ENCODE measurements at places on chromosomes 11 and 22.

DNA sequence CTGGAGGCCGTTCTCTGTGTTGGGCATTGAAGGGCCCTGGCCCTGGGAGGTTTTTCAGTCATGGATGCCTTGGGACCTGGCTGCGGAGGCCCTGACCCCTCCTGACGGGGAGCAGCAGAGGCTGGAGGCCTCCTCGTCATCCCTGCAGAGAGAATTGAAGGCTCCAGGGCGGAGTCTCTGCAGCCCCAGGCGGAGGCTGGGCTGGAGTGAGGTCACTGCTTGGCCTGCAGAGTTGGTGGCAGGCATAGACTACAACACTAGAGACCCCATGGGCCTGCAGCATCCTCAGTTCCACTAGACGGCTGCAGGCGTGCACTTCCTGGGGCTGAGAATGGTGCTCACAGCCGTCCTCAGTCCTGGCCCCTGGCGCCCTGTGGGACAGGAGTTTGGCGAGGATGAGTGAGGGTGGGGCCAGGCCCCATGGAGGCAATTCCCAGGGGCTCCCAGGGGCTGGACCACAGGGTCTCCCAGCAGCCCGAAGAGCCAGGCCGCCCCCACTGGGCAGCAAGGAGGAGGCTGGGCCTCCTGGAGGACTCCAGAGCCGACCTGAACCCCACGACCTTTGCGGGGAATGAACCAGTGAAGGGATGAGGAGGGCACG lies 1194.9 kb downstream of the BRD1 start:
- DNase-seq, result no peak

DNA sequence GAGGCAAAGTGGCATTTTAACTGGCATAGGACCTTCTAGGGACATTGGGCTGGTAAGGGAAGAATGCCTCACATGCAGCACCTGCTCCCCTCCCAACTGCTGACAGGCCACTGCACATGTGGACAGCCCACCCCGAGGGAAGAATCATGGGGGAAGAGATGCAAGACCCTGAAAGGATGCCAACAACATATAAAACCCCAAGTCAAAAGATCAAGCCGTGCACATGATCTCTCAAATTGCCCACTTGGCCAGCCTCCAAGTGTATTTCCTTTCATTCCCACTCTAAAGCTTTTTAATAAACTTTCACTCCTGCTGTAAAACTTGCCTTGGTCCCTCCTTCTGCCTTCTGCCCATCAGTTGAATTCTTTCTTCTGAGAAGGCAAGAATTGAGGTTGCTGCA lies 947.8 kb upstream of the CCDC90B start:
- DNase-seq, result no peak

GRCh38 chr11:68977781-68978625 lies 2.8 kb downstream of the MRGPRD start:
- peak; percentile 30 for DNase-seq

DNA sequence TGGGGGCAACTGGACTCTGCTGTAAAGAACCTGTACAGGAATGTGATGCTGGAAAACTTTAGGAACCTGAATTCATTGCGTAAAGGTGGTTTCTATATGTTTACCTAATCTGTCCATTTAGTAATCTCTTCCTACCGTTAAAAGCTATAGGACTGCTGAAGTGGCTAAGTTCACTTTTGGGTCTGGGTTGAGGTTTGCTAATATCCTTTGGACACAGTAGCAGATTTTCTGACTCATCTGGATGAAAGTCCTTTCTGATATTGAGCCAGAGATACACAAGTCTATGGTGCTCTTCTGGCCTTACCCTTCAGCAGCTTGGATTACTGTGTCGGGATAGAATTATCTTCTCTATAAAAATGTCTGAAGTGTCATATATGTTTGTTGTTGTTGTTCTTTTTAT lies 16.9 kb downstream of the ZNF215 start:
- no peak for DNase-seq

- no peak for DNase-seq
These were observed 25.7 kb upstream of the CDC42EP2 start for GRCh38 chr11:65288706-65289536.

DNA sequence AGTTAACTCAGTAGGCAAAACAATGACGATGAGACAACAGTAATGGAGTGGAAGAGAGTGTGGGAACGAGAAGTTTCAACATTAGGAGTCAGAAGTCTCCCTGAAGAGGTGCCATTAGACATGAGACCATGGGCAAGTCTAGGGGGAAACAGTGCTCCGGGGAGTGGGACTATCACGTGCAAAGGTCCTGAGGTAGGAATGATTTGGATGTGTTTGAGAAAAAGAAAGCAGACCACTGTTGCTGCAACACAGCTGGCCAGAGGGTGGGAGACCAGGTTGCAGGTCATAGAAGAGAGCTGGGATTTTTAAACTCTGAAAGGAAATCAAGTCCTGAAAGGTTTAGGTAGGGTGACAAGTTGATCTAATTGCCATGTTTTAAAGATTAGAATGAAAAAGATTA lies 63.0 kb downstream of the NAV2 start:
- no peak for DNase-seq

DNA sequence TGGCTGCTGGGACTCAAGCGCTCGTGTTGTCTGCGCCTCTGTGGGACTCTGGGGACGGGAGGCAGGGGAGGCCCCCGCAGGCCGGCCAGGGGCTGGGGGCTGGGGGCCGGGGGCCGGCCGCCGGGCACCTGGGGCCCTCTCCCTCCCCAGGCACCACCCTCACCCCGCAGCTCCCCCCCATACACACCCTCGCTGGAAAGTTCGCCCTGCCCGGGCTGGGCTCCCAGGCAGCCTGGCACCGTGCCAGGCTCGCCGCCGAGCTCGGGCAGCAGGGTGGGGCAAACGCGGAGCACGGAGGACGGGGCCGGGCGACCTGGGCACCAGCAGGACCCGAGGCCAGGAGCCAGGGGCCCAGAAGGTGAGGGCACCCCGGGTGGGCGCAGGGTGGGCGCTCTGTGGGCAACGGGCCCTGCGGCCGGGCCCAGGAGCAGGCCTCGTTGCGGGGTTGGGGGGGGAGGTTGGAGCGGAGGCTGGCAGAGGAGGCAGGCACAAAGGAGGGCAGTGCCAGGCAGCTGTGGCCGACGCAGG lies 76.7 kb upstream of the WNT7B start:
- DNase-seq, result peak; percentile 83

- no peak for DNase-seq
These were observed 762 bp upstream of the CCDC134 start for GRCh38 chr22:41799486-41800347.

- DNase-seq, result no peak
These were observed 3.3 kb upstream of the TRABD start for GRCh38 chr22:50182176-50183081.

GRCh38 chr11:70493891-70494290 lies 95.6 kb downstream of the CTTN start:
- no peak for DNase-seq

DNA sequence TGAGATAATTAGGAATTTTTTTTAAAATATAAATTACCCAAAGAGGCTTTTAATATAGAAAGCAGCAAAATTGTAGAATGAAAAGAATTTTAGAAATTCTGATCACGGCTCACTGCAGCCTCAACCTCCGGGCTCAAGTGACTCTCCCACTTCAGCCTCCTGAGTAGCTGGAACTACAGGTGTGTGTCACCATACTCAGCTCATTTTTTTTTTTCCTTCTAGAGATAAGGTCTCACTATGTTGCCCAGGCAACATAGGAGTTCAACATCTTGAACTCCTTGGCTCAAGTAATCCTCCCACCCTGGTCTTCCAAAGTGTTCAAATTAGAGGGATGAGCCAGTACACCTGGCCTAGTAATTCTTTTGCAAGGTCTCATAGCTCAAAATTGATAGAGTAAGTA lies 76.7 kb downstream of the ATG16L2 start:
- no peak for DNase-seq

- DNase-seq, result no peak
These were observed 5.1 kb upstream of the CARNS1 start for GRCh38 chr11:67410369-67410831.

DNA sequence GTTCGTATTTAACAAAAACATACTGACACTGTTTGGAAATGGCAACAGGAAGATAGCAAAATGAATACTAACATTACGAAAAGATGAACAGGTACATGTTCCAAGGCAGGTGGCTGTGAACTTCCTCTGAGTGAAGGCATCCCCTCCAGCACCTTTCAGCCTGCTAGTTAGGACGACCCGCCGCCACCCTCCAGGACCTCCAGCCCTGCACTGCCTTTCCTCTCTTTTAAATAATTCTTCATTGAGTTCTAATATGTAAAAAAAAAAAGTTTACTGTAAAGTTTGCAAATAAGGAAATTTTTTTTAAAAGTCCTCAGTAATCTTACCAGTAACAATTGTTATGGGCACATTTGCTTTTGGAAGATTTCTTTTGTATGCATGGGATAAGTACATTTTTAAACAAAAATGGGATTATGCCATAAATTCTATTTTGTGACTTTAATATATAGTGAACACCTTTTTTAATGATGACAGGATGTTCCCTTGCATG lies 6.0 kb downstream of the NEAT1 start:
- no peak for DNase-seq

DNA sequence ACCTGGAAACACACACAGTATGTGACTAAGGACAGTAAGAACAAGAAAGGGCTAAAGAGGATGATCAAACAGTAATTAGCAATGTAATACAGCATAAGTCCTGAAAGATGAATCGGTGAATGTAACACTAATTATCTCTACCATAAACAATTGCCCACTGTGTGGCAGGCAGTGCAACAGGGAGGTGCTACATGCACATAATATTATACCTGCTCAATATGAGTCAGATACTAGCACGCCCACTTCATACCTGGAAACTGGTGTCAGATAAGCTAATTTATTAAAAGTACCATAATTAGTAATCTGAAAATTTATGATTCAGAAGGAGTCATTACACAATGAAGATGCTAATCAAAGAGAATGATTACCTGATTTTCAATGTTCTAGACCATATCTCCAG lies 14.9 kb downstream of the CASP12 start:
- no peak for DNase-seq

DNA sequence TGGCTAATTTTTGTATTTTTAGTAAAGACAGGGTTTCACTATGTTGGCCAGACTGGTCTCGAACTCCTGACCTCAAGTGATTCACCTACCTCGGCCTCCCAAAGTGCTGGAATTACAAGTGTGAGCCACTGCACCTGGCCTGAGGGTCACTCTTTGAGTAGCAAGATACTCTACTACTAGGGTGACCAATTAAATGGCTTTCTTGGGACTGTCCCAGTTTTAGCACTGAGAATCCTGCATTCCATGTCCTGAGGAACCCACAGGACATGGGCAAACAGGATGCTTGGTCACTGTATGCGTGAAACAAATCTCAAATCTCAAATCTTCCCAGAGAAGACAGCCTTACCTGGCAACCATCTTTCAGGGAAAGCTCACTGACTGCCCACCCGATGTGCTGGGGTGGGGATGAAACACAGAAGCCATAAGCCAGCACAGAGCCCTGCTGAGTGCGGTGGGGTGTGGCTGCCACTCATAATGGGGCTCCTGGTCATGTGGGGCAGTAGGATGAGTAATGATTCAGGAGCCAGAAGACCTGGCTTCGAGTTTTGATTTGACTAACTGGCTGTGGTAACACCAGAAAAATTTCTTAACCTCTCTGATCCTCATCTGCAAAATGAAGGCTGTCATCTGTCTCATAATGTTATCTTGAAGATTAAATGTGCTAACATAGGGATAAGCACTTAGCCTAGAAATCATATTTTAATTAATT lies 11.5 kb downstream of the CLMP start:
- DNase-seq, result no peak

- no peak for DNase-seq
These were observed 24.3 kb upstream of the GLYATL1 start for GRCh38 chr11:58914821-58915543.
